ENCODE measurements at places on chromosomes 6 and 20.
A peak's percentile ranks its signal among the peaks of the same experiment; 100 is the strongest.

DNA sequence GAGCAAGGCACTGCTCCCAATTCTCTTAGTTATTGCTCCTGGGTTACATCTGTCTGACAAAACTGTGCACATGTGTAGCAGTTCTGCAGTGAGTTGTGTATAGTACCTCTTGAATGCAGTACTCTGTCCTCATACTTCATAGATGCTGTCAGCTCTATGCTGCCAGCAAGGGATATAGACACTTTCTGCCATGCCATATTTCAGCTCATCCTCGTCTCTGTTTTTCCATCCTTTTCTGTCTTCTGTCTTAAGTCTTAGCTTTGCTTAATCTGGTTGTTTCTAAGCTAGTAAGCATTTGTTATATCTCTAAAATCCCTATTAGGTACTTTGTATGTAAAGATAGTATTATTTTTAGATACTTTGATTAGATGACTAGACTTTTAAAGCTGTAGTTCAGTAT lies 76.4 kb downstream of the HIVEP1 start:
- no peak for DNase-seq

DNA sequence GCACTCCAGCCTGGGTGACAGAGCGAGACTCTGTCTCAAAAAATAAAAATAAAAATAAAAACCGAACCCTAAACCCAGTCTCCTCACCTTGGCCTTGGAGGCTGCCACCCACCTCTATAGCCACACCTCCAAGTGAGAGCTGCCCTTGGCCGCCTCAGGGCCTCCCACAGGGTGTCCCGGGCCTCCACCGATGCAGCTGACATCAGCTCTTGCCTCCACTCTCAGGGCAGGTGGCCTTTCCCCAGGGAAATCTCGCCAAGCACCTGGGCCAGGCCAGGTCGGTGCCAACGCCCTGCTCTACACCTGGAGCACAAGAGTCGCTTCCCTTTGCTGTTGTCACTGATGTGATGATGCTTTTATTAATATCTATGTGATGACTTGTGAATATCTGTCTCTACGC lies 8.9 kb upstream of the MYL9 start:
- DNase-seq: no peak

- DNase-seq: no peak
Measured at GRCh38 chr6:9699888-9700287, 715.0 kb downstream of the TFAP2A start.

- DNase-seq: no peak
Measured at GRCh38 chr20:53510262-53510661, 83.4 kb downstream of the ZNF217 start.

GRCh38 chr6:138909511-138909910 lies 78.5 kb downstream of the REPS1 start:
- DNase-seq: no peak

DNA sequence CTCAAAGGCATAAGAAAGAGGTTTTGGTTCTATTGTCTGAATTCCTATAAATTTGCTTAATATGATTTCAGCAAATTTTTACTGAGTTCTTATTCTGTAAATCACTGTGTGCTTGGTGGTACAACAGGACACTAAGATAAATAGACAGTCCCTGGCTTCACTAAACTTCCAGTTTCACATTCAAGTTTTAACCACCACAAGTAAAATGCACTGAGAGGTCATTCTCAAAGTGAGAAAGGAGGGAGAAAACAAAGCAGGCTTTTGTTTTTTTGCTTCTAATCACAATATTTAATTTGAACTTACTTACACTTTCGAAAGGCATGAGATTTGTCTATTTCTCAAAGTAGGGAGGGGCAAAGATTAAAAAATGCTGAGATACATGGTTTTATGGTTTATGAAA lies 445.7 kb downstream of the CDC5L start:
- DNase-seq: no peak

- no peak for DNase-seq
Measured at GRCh38 chr6:21694168-21694567, 100.6 kb downstream of the SOX4 start.

- no peak for DNase-seq
Measured at GRCh38 chr6:125850361-125850760, 59.6 kb downstream of the NCOA7 start.

GRCh38 chr20:1818895-1819294 lies 76.3 kb upstream of the SIRPA start:
- no peak for DNase-seq

GRCh38 chr6:7589221-7589620 lies 777 bp upstream of the SNRNP48 start:
- no peak for DNase-seq

- no peak for DNase-seq
Measured at GRCh38 chr20:56373942-56374341, 15.2 kb downstream of the FAM210B start.

GRCh38 chr6:4447639-4448330 lies 312.4 kb upstream of the ECI2 start:
- no peak for DNase-seq

GRCh38 chr6:18720075-18720474 lies 332.9 kb downstream of the RNF144B start:
- DNase-seq: no peak

DNA sequence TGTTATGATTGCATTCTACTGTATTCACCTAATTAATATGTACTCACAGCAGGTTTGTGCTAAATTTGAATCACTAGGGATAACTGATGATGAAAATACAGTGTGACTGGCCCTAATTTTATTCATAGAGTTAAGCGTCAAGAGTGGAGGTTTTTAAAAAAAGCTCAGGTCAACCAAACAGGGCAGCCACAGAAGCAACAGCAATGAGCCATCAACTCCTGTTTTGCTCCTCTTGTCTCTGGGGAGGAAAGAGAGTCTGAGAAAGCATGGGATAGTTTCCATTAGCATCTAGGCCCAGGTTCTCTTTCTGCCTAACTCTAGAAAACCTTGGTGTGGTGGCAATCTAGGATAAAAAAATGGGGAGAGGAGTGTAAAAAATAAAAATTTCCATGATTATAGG lies 122.1 kb downstream of the OGFRL1 start:
- no peak for DNase-seq

GRCh38 chr6:89357390-89357789 lies 4.9 kb upstream of the UBE2J1 start:
- DNase-seq: no peak

GRCh38 chr6:30744054-30744805 lies at the start of gene IER3:
TSS of gene IER3 (minus strand) at chr6:30744547. CDS start at chr6:30744518, 29 bp downstream.
- peak; percentile 73 for DNase-seq

GRCh38 chr6:164185471-164185871 lies 771.0 kb downstream of the QKI start:
- no peak for DNase-seq

Data from activated gamma-delta T cell treated with anti-CD3 and anti-CD28 coated beads, Interleukin-2, amount 50 U/mL, for 16 hours (primary cell).